Activated CD4-positive, alpha-beta T cell treated with anti-CD3 and anti-CD28 coated beads, Interleukin-2, amount 10 ng/mL, durations not matched to agents 7 days and 5 days (primary cell): ENCODE measurements at places on chromosomes 13 and 19.

- H3K27ac ChIP-seq = peak overlapping the region; percentile 86
- H3K27me3 ChIP-seq = no peaks in the 10 kb centered on the region
- peaks cover 70% of the 10 kb centered on the region for H3K4me1 ChIP-seq
- H3K4me3 ChIP-seq = no peak overlapping the region
- DNase-seq = peak; percentile 25
These were observed 39.2 kb downstream of the GATAD2A start for GRCh38 chr19:19444681-19445155.

GRCh38 chr13:109196948-109197347 lies 567.5 kb downstream of the MYO16 start:
- no peaks in the 10 kb centered on the region for H3K4me1 ChIP-seq
- H3K27ac ChIP-seq = no peak overlapping the region
- H3K27me3 ChIP-seq = peaks cover 4% of the 10 kb centered on the region
- H3K36me3 ChIP-seq = no peaks in the 10 kb centered on the region

DNA sequence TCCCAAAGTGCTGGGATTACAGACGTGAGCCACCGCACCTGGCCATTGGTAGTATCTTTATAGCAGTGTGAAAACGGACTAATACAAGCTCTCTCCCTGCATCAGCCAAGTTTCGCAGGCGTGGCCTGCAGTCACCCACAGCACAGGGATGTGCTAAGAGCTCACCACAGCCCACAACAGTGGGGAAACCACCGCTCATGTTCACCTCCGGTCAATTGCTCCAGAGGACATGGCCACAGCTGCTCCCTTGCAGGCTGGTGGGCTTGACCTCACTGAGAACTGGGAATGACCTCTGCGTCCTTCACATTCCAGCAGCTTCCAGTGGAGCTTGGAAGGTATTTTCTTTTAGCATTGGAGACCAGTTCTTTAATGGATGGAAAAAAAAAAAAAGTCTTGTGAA lies 156.4 kb downstream of the KCTD15 start:
- no peak overlapping the region for H3K27ac ChIP-seq

- peaks cover 5% of the 10 kb centered on the region for H3K27me3 ChIP-seq
- no peaks in the 10 kb centered on the region for H3K4me1 ChIP-seq
- no peak overlapping the region for H3K27ac ChIP-seq
- DNase-seq = no peak
- H3K36me3 ChIP-seq = no peaks in the 10 kb centered on the region
- no peak overlapping the region for H3K4me3 ChIP-seq
These were observed 23.1 kb upstream of the ASPDH start for GRCh38 chr19:50536662-50537305.

- H3K27me3 ChIP-seq = no peaks in the 10 kb centered on the region
- H3K4me1 ChIP-seq = peaks cover 9% of the 10 kb centered on the region
- no peak for DNase-seq
- no peak overlapping the region for H3K27ac ChIP-seq
- H3K4me3 ChIP-seq = no peak overlapping the region
These were observed 26.9 kb downstream of the PCCA start for GRCh38 chr13:100115693-100116254.
